Stromal cell of bone marrow (primary cell): ENCODE measurements at places on chromosomes 7 and 10.
A peak's percentile ranks its signal among the peaks of the same experiment; 100 is the strongest.

DNA sequence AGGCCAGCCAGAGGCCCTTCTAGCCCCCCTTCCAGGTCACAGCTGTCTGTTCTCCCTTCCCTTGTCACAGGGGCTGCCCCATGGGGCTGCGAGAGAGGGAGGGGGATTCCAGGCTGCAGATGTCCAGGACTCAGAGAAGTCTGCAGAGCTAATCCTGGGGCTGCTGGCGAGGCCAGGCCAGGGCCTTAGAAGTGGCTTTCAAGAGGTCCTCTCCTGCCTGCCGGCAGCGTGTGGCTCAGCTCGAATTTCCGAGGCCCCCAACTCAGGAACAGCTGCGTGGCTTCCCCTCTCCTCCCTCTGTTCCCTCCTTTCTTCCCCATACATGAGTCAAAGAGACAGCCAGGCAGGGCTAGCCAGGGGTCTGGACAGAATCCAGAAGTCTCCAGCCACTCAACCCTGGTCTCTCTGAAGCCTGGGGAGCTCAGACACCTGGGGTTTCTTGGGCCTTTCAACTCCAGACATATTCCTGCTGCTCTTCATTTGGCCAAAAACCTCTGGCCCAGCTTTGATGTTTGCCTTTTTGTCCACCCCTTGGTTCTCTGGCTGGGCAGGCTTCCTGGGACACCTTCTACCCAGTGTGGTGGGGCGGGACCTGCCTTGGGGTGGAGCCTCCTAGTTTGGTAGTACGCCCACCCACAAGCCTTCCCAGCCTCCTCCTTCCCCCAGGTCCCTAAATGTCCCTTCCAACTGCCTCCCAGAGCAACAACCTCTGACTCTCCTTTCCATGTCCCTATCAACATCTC lies 21.8 kb upstream of the EIF5AL1 start:
- no peak for DNase-seq

DNA sequence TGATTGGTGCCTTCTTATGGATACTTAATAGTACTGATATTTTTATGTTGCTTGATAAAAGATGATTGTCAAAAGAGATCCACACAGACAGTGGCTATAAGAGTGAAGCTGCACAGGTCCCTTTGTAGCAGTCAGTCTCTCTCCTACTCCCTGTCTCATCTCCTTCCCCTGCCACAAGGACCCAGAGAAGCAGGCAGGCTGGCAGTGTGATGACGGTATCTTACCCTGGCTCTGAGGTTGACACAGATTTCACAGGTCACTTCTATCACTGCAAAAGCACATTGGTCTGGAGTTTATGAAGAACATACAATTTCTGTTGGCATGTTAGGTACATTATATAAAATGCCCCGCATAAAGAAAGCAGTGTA lies 64.4 kb upstream of the AHR start:
- no peak for DNase-seq

- no peak for DNase-seq
These were observed 15.9 kb downstream of the HYAL4 start for GRCh38 chr7:123860848-123861247.

DNA sequence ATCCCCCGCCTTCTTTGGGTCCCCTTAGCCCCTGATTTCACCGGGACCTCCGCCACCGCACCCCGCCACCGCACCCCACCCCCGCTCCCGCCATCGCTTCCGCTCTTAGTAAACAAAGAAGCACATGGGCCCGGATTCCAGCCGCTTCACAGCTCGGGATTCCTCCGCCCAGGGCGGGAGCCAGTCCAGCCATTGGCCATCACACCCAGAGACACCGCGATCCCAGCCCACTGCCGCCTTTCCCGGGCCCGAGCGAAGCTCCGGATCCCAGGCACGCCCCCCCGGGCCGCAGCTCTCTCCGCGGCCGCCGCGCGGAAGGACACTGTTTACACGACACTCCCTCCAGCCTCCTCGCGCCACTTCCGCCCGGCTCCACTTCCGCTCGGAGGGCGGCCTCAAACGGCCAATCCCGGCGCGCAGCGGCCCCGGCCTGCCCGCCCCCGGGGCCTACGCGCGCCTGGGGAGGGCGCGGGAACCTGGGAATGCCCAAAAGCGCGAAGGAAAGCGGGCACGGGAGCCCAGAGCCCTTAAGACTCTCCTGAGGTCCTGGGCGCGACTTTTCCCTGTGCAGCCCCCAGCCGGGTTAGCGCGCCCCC lies 679 bp downstream of the MCM7 start:
- peak; percentile 93 for DNase-seq

DNA sequence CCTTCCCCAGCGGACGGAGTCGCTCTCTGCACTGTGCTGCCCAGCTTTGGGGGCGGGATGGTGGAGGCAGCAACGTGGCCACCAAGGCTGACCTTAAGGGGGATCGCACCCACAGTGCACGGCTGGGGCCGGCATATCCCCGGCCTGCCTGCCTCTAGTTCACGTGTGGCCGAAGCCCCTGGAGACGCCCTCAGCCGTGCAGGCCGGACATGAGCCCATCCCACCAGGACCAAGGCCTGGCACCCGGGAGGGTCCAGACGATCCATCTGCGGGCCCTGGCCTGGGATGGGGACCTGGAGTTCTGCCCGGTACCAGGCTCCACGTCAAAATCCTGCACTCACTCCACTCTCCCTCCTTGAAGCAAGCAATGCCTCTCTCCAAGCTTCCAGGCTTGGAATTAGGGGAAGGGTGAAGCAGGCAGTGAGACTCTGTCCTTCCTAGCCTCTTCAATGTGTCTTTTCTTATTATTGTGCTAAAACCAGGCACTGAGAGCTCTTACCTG lies 520.8 kb downstream of the REEP3 start:
- no peak for DNase-seq

DNA sequence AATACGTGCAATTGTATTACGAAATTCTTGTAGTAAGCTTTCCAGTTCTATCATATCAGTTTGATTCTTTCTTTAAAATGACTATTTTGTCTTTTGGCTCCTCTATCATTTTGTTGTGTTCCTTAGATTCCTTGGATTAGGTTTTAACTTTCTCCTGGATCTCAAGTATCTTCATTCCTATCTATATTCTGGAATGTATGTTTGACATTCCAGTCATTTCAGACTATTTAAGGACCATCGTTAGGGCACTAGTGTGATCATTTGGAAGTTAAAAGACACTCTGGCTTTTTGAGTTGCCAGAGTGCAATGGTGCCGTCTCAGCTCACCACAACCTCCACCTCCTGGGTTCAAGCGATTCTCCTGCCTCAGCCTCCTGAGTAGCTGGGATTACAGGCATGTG lies 45.7 kb upstream of the SFTPD start:
- no peak for DNase-seq

DNA sequence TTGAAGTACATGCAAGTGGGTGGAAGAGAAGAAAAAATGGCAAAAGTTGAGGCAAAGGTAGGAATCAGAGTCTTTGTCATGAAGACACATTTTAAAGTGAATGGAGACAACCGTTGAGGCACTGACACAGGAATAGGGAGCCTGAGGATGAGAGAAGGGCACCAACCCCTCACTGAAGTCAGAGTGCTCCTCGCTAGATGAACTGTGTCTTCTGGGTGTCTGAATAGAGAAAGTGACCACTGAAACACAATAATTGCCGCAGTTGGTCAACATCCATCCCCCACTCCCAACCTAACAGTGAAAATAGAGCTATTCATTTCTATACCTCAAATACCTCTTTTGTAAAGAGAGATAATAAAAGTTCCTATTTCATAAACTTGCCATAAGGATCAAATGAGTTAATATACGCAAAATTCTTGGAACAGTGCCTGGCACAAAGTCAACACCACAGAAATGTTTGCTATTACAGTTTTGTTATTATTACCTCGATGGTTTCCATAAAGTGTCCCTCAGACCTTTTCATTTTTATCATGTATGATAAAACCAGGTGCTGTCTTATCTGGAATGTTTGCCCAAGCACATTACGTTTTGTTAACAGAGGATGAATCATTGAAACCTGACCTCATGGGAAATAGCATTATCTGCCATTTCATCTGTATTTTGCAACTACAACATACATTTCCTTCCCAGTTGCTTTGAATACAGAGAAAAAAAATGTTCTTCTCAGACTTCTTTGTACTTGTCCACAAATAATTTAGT lies 61.8 kb upstream of the SP4 start:
- no peak for DNase-seq

GRCh38 chr7:91311839-91312238 lies 47.6 kb downstream of the FZD1 start:
- no peak for DNase-seq

- peak; percentile 70 for DNase-seq
These were observed 176.8 kb downstream of the PKD1L1 start for GRCh38 chr7:47771336-47771989.

GRCh38 chr10:69123306-69123746 lies 652 bp upstream of the VPS26A start:
- DNase-seq, result peak; percentile 47

DNA sequence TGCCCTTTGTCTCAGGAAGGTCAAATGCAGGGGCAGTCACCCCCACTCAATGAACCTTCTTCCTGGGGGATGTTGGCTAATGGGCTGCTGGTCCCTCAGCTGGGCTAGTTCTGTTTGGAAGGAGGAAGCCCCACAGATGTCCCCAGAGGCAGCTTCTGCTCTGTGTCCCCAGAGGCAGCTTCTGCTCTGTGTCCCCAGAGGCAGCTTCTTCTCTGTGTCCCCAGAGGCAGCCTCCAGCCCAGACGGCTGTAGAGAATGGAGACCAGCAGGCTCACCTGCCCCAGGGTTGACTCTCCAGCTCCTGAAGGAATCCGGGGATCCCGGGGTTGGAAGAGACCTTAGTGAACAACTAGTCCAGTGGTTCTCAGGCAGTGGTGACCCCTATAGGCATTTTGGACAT lies 62.5 kb upstream of the LEP start:
- DNase-seq, result no peak

DNA sequence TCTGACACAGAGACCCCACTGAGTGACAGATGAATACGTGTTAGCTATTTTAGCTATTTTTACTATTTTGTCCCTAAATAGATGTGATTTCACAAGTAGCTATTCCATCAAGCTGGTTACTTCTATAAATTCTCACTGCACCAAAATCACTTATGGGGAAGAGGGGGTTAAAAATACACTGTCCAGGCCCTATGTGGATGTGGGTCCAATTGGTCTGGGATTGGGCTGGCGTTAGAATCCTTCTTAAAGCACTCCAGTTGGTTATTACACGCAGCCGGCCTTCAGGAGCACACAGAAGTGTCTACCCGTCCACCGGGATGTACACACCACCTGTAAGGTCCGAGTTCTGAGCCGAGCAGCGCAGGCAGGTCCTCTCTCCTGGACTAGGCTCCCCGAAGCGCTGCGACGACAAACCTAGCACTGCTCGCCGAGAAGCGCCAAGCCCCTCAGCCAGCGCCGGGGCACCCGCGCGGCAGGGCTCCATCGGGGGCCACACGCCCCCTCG lies 222.3 kb upstream of the MKLN1 start:
- DNase-seq, result no peak

GRCh38 chr7:4739528-4739992 lies 35.9 kb upstream of the AP5Z1 start:
- DNase-seq, result no peak

DNA sequence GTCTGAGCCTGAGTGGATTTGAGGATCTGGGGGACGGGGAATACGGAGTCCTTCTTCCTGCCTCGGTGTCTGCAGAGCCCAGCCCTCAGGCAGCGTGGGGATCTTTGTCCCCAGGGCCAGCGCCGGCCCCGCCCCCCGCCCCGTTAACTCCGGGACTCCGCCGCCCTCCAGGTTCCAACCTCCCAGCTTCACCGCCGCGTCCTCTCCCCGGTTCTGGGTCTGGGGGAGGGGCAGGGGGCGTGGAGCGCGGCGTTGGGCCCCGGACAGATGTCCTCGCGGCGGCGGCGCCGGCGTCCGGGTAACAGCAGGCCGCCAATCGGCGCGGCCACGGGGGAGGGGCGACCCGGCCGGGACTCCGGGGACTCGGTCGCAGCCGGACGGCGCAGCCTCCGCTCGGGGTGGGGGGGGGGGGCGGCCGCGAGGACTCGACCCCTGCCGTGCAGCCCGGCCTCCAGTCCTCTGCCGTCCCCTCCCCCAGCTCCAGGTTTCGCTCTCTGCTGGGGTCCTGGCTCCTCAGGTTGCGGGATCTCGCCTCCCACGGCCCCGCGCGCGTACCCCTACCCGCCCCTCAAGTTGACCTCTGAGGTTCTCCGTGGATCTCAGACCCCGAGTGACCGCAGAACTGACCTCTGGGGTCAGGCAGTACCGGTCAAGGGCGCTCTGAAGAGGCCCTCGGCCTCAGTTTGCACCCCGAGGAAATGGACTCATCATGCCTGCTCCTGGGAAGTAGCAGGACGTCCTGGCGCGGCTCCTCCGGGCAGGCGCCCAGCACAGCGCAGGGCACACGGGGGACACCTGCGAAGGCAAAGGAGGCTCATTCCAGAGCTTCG lies 2.3 kb upstream of the ELFN1 start:
- DNase-seq, result no peak

DNA sequence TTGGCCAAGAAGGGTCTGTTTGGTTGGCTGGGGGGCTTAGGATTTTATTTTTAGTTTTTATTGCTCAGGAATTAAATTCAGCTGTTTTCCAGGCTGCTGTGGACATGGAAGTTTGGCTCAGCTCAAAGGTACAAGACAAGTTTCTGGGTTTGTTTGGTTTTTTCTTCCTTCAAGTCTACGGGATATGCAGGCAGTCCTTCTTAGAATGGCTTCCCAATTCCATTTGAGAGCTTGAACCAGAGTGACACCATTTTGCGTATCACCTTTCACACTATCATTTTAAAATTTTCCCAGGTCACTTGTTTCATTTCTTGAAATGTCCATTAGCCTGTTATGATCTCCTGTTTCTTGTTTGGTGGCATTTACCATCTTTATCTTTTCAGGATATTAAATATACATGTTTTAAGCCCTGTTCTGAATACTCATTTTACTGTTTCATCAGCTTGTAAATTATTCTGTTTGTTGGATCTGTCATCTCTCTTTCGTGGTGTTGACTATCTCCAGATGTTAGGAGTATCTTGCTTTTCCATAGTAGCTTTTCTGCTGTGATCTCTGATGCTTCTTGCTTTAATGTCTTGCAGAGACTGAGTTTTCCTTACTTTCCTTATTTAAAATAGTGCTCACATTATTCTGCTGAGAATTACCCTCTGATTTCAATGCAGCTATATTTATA lies 9.4 kb upstream of the TMEM168 start:
- no peak for DNase-seq

DNA sequence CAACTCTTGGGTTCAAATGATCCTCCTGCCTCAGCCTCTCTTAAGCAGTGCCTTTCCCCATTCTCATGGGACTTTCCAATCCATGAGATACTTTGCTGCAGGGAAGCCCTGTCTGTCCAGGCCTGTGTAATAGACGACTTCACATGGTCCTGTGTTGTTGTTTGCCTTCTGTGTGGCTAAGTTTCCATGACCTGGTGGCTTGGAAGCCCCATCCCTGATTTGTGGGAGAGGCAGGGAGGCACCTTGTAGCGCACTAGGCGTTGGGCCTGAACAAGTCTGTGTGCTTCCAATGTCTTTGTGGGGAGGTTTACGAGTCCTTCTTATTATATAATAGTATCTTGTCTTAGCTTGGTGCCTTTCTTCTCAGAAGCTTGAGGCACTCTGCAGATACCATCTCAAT lies 49.1 kb downstream of the TCF7L2 start:
- DNase-seq, result no peak

GRCh38 chr10:97765201-97765600 lies 6.6 kb downstream of the SFRP5 start:
- no peak for DNase-seq

- peak; percentile 47 for DNase-seq
These were observed 132.7 kb downstream of the ELAPOR2 start for GRCh38 chr7:86926732-86927131.

GRCh38 chr7:39948956-39949928 lies 814 bp upstream of the CDK13 start:
- DNase-seq, result peak; percentile 100
